ENCODE measurements at places on chromosomes 4 and X.

GRCh38 chr4:100076753-100077152, 113.5 kb downstream of the DDIT4L start:
- DNase-seq = no peak

DNA sequence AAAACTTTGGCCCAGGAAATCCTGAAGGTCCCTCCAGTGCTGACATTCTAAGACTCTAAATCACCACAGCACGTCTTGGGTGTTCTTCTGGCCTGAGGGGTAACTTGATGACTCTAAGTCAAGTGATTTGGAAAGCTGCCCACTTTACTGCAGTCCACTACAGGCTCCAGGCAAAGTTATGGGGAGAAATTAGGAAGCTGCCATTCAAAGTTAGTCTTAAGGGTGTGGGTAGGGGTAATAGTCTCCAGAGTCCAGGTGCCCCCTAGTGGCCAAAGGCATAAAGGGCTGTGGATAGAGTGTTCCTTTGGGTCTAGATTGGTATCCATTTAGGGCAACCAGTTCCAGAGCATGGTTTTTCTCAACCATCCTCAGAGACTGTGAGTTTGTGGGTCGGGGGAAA, 38.7 kb upstream of the SLC16A2 start:
- DNase-seq = peak; percentile 26

DNA sequence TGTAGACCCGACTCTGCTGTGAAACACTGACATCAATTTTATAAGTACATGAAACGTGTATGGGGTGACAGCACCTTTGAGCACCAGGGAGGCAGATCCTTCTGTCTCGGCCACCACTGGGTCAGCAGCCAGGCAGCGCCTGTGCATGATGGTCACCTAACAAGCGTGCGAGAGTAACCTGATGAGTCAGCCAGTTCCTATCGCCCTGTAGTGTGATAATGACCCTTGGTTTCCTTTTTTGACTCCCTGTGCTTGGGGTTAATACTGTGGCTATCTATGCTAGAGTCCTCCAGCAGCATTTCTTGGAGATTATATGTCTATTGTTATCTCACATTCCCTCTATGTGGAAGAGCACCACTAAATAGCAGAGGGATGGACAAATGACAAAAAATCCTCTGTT, 101.6 kb downstream of the NPNT start:
- no peak for DNase-seq

DNA sequence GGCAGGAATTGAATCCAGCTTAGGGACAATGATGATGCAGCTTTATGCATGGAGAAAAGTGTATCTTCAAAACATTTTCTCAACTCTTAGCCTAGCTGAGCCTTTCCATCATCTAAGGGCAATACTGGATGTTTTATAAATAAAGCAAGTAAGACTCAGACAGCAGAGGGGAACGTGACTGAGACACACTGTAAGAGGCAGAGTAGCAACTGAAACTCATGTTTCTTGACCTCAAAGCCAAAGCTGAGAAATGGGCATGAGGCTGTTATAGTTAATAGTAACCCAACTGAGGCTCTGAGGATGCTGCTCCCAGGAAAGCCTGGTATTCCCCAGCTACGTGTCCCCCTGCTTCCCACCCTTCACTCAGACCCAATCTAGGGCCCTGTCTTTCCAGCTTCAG, 44.6 kb downstream of the ARHGEF9 start:
- no peak for DNase-seq

DNA sequence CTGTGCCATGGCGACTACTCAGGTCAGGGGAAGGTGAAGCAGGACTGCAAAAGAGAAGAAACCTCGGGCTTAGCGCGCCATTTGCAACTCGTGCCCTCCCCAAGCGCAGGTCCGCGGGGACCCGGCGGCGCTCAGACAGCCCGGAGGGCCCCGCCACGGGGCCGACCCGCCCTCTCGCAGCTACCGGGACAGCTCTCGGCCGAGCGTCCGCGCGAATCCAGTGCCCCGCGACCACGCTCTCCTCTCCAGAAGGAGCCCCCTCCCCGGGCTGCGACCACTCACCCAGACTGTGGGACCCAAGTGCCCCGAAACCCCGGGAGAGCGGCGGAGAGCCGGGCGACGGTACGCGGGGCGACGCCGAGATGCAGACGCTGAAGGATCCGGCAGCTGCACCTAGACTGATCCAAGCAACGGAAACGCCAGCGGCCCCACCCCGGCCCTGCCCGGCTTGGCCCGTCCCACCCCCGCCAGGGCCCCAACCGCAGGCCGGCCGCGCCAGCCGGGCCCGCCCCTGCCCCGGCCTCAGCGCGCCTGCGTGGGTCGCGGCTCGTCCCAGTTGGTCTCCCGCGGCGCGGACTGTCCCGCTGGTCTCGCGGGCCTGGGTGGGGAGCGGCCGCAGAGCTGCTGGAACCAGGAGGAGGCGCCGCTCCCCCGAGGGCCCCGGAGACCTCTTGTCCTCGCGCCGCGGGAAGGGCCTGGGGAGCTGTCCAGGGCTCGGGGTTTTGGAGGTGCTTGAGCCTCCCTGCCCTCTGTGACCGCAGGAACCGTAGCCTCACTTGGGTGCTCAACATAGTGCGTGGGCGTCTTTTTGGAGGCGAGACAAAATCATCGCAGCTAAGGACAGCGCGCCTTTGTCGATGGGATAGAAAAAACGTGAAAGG, at the start of gene ANXA5:
ANXA5 (minus strand) TSS at position 400 of the 881 bp plus-strand sequence; CDS start at position 9, 391 bp downstream.
- peak; percentile 75 for DNase-seq
